Activated naive CD8-positive, alpha-beta T cell treated with anti-CD3 and anti-CD28 coated beads, Interleukin-2, amount 10 ng/mL, durations not matched to agents 7 days and 5 days (primary cell): ENCODE measurements at places on chromosomes 11 and 22.

DNA sequence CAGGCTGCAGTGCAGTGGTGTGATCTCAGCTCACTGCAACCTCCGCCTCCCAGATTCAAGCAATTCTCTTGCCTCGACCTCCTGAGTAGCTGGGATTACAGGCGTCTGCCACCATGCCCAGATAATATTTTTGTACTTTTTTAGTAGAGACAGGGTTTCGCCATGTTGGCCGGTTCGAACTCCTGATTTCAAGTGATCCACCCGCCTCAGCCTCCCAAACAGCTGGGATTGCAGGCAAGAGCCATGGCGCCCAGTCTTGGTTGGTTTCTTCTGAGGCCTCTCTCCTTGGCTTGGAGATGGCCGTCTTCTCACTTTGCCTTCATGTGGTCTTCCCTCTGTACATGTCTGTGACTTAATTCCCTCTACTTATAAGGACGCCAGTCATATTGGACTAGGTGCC is 254.6 kb downstream of the BUD13 start:
- no peak for DNase-seq

- no peak for DNase-seq
These were observed 2.7 kb upstream of the LDHAL6A start for GRCh38 chr11:18452927-18453326.

DNA sequence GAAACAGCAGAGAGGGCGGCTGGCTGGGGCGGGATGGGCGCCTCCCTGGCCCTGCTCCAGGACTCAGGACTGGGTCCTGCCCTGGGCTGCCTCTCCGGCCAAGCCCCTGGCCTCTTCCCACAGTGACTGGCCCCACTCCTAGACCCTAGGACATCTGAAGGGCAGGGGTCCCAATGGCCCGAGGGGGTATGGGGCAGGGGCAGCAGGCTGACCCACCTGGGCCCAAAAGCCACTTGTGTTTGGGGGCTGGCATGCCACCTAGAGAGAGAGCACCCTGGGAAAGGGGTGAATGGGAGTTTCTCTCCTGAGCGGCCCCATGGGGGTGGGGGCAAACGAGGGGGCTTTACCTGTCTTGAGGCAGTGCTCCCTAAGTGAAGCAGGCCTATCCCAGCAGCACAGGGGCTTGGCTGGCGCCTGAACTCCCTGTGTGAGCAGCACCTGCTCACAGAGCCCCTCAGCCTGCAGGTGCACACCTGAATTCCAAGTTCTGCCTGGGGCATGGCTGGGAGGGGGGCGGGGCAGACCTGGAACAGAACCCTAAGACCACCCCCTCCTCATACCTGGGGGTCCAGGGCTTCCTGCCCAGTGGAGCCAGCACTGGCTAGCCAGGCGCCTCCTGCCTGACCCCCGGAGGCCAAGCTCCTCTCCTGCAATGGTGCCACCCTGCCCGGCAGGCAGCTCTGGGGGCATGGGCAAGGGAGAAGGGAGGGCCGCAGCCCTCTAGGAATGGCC is 16.9 kb downstream of the DUSP8 start:
- DNase-seq = no peak

GRCh38 chr11:62088331-62088933 is 35.4 kb upstream of the INCENP start:
- DNase-seq = no peak

DNA sequence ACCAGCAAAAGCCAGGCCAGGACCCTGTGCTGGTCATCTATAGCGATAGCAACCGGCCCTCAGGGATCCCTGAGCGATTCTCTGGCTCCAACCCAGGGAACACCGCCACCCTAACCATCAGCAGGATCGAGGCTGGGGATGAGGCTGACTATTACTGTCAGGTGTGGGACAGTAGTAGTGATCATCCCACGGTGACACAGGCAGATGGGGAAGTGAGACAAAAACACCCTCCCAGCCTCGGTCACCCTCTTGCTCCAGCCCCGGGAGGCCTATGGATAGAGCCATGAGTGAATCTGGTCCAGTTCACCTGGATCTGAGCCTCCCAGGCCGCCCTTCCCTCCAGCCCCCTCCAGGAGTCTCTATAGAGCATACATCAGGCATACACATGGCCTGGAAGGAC is 115.2 kb upstream of the IGLL5 start:
- DNase-seq = no peak

- peak; percentile 48 for DNase-seq
These were observed 885 bp downstream of the TRMU start for GRCh38 chr22:46336119-46337078.

DNA sequence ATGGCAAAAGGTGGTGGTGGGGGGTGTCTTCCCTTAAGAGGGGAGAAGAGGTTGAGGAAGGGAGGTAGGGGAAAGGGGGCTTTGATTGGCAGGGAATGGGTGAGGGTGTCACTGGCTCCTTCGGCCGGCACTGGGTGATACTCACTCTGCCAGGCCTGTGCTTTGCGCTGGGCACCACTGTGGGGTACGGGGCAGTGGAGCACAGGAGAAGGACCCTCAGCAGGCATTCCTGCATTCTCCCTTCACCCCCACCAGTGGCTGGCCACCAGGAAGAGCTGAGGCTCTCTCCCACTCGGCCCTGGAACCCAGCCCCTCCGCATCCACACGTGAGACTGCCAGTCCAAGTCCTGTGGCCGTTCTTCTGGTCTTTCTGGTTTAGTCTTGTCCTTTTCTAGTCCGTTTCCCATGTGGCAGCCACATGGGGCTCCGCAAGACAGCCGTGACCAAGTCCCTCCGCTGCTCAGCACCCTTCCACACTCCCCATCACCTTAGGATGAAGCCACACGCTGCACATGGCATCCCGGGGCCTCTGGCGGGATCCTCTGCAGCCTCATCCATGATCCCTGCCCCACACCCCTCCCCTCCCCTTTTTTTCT is 8.0 kb downstream of the CAPN5 start:
- no peak for DNase-seq

- no peak for DNase-seq
These were observed 921.7 kb upstream of the RAG2 start for GRCh38 chr11:37519781-37520180.

- no peak for DNase-seq
These were observed 11.9 kb upstream of the RFPL1 start for GRCh38 chr22:29426476-29426875.

GRCh38 chr11:132185726-132186592 is 815.5 kb downstream of the NTM start:
- no peak for DNase-seq

GRCh38 chr11:16081382-16082094 is 274.8 kb downstream of the SOX6 start:
- no peak for DNase-seq

GRCh38 chr11:107251298-107251697 is 206.3 kb downstream of the CWF19L2 start:
- no peak for DNase-seq

DNA sequence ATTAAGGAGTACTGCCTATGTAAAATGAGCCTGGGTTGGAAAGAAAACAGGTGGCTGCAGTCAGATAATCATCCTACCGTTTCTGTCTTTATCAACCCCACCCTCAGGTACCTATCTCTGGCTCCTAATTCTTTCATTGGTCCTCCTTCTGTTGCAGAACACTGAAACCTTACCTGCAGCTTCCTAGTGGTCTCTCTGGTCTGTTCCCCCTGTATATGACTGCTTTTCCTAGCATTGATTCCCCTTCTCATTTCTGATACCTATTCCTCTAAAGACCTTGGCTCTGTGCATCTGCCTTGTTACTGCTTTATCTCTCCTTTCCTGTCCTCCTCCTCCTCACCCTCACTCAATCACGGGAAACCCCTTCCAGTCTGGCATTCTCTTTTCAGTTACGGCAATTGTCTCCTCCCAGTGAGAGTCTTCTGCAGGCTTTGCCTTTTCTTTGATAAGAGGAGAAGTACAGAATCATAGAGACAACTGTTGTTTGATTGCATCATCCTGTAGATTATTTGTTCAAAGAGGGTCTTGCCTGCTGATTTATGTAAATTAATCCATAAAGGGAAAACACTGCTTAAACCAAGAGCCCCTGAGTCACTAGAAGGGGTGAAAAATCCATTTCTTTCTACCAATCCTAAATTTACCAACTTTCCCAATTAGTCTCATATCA is 301.2 kb downstream of the AASDHPPT start:
- DNase-seq = no peak

- no peak for DNase-seq
These were observed 8.0 kb downstream of the B3GNT6 start for GRCh38 chr11:77042111-77042726.

- no peak for DNase-seq
These were observed 110.6 kb downstream of the NECTIN1 start for GRCh38 chr11:119618208-119618909.

- DNase-seq = no peak
These were observed 55.5 kb downstream of the FAM83F start for GRCh38 chr22:40050258-40050657.

- DNase-seq = no peak
These were observed 33.0 kb downstream of the CCDC34 start for GRCh38 chr11:27329867-27330632.

DNA sequence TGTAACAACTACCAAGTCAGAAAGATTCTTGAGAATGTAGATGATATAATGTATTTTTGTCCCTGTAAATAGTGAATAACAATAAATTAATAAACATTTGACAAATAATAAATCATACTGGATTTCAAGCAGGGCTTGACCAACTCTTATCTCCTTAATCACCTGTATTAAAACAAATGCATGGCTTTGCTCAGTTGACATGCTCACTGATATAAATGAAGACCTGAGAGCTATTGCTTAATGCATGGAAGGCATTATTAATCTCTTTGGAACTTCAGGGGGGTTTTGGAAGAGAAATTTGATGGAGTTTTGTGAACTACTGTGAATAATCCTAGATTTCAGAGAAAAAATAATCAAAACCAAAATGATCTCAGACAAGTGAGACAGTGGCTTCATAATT is 1420.4 kb upstream of the TENM4 start:
- no peak for DNase-seq

DNA sequence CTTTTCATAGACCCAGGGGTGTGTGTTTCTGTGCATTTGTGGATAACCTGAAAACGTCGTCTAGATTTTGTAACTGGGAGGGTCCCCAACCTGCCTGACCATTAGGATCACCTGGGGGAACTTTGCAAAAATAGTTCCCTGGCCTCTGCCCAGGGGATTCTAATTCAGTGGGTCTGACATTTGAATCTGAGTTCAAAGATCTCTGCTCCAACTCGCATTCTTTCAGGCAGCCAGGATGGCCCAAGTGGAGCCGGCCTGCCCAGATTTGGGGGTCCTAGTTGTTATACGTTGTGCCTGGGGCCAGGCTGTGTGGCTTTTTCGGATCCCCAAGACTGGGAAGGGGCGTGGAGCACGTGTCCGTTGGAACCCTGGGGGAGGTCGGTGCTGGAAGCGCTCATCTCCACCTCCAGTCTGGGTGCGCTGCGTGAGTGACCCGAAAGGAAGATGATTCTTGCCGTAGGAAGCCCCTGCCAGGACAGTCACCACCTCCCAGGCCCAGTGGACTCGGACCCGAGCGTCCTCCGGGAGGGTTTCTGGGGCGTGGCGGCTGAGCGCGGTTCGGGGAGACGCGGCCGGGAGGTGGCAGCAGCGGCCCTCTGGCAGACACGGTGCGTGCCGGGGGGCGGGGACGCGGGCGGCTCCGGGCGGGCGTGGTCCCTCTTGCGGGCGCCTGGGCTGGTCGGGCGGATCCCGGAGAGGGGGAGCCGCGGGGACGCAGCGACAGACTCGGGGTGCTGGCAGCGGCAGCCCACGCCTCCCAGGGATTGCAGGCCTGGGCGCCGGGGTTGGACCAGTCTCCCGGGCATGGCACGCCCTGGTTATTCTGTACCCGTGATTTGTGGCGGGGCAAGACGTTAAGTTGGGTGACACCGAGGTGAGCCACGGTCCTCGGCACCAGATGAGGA is 29.2 kb upstream of the PLET1 start:
- DNase-seq = peak; percentile 94

DNA sequence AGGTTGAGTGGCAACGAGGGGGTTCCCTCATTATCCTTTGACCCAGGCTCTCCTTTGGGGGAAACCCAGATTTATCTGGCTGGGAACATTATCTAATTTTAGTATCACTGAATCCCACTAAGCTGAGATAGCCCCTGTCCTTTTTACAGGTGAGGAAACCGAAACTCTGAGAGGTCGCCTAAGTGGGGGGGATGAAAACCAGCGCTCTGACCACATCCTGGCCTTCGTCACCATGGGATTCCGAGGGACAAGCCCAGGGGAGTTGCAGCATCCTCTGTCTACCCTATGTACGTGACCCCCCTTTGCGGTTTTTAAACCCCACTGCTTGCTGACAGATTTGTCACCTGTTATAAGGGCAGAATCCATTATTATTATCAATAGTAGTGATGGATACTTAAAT is 61.0 kb downstream of the ISX start:
- no peak for DNase-seq

- DNase-seq = no peak
These were observed 54.4 kb upstream of the JAM3 start for GRCh38 chr11:134014511-134014910.

DNA sequence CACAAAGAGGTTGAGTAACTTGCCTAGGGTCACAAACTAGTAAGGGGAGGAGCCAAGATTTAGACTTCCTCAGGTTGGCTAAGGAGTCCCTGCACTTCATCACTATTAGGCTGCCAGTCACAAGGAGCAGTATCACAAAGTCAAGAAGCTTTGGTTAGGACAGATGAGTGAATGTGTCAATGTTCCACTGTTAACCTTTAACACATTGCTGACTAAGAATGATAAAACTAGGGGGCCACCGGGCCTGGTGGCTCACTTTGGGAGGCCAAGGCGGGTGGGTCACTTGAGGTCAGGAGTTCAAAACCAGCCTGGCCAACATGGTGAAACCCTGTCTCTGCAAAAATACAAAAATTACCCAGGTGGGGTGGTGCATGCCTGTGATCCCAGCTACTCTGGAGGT is 32.0 kb downstream of the TMEM123 start:
- DNase-seq = no peak

GRCh38 chr11:120513436-120514315 is 2.1 kb downstream of the GRIK4 start:
- no peak for DNase-seq

GRCh38 chr11:76371170-76371569 is 9.8 kb downstream of the THAP12 start:
- DNase-seq = no peak

GRCh38 chr11:26219183-26220117 is 112.5 kb upstream of the ANO3 start:
- DNase-seq = no peak

DNA sequence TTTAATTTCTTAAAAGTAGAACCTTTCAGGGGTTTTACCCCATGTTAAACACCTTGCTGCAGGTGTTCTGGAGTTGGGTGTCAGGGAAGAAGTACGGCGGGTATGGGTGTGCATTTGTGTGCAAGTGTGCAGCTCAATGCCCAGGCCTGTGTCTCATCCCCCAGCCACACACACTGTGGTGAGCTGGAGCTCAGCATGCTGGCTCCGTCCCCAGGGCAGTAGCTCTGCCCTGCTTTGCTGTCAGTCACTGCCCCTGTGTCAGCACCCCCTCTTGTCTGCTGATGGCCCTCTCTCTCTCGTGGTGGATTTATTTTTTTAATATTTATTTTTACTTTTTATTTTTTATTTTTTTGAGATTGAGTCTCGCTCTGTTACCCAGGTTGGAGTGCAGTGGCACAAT is 35.8 kb upstream of the MYO18B start:
- DNase-seq = no peak
